ENCODE measurements at places on chromosomes 6 and 20.

GRCh38 chr20:33925867-33926266 is 67.8 kb upstream of the RALY start:
- no peak for DNase-seq

- DNase-seq: no peak
Observed at GRCh38 chr6:133964052-133964451, 11.0 kb downstream of the TBPL1 start.

DNA sequence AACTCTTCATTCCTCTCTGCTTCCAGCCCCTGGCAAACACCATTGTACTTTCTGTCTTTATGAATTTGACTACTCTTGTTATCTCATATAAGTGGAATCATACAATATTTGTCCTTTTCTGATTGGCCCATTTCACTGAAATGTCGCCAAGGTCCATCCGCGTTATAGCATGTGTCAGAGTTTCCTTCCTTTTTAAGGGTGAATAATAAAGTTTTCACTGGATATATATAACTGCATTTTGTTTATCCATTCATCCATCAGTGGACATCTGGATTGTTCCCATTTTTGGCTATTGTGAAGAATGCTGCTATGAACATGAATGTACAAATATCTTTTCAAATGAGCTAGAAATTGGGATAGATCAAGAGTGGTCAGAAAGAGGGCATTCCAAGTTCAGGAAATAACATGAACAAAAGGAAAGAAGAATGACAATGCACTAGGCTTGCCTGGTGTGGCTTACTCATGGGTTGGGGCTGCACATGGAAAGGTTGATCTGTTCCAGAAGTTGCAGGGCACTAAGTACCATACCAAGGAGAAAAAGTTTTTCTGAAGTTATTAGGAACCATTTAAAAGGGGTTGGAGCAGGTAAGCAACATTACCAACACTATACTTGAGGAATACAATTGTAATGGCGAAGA is 10.0 kb upstream of the L3MBTL3 start:
- DNase-seq: no peak

DNA sequence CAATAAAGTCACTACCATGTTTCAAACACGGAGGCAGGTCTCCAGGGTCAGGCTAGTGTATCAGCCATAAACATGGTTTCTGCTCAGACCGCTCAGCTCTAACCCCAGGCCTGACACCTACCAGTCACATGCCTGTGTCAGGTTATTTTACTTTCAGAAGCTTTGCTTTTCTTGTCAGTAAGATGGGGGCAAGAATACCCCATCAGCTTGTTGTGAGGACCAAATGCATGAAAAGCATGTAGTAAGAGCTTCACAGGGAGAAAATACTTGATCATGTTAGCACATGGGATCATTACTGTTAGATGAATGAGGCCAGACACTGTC is 65.2 kb upstream of the PIM1 start:
- no peak for DNase-seq

GRCh38 chr20:61340157-61340556 is 88.1 kb downstream of the CDH4 start:
- no peak for DNase-seq

GRCh38 chr20:52096117-52096516 is 95.5 kb downstream of the ZFP64 start:
- no peak for DNase-seq

GRCh38 chr6:32974541-32975308 is 6.3 kb downstream of the BRD2 start:
- DNase-seq: peak; percentile 57

- no peak for DNase-seq
Observed at GRCh38 chr6:15081447-15081846, 164.4 kb upstream of the JARID2 start.

- DNase-seq: no peak
Observed at GRCh38 chr6:20314866-20315845, 86.5 kb upstream of the E2F3 start.
